ENCODE measurements at places on chromosomes 3 and 15.
A peak's percentile ranks its signal among the peaks of the same experiment; 100 is the strongest.

- no peak for ATAC-seq
Measured at GRCh38 chr3:151644020-151644620, 89.6 kb upstream of the AADACL2 start.

- ATAC-seq: no peak
Measured at GRCh38 chr15:42494998-42495360, 455 bp upstream of the SNAP23 start.

DNA sequence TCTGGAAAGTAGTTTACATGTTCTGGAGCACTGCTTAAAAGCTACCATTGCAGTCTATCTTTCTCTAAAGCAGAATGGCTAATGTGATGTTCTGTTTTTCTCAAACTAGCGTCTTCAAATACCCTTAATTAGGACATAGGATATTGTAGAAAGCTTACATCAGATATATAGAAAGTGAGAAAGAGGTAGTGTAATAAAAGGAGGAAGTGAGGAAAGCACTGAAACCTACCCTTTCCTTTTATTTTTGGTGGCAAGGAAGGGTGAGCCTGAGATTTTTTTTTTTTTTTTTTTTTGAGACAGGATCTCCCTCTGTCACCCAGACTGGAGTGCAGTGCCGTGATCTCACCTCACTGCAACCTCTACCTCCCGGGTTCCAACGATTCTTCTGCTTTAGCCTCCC lies 9.4 kb downstream of the SENP2 start:
- ATAC-seq: no peak

DNA sequence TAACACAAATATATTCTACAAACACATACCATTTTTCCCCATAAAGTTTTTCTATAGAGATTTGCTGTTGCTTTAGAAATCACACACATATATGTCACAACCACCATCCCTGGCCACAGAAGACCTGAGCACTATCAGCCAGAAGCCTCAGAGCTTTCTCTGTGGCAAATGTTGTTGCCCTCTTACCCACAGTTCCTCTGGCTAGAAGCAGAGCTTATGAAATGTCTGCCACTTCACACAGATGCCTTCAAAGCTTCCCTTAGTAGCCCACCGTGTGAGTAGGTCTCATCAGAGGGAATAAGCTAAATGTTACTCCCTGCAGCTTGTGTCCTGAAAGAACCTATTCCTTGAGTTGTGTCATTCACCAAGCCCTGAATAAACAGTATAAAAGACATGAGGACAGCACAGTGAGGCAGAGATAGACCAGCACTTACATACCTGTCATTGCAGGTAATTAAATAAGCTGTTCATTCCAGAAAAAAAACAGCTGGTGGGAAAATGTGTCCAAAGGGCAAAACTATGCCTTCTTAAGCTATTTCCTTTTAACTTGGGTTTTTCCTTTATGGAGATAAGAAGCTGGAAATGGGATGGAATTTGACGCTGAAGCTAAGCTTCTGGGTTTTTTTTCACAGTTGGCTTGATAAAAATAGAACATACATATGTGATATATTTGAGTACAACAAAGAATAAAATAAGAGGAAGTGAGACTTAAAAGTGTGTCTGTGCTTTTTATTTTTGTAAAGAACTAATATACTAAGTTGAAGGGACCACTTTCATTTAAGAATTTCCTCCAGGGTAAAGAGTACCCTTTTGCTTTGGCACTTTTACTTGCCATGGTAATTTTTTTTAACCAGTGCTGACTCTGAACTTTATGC lies 391.4 kb downstream of the KCNH8 start:
- ATAC-seq: no peak

GRCh38 chr3:100537646-100538338 lies 45.4 kb downstream of the TMEM45A start:
- peak; percentile 93 for ATAC-seq

GRCh38 chr3:141681390-141681780 lies 56.7 kb upstream of the RNF7 start:
- no peak for ATAC-seq

DNA sequence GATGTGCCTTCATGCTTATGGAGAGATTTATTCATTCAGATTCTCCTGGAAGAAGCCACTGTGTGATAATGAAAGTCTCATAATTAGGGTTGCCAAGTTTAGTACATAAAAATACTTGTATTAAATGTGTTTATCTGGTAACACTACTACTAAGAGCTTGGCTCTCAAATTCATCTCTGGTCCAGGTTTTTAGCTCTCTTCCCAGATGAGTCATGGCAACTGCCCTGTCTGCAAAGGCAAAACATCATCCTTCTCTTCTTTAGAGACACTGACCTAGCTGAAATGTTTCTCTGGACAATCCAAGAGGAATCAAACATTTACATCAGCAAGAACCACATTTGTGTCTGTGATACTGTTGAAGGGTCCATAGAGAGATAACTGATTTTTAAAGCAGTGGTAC lies 269.6 kb downstream of the ROBO2 start:
- no peak for ATAC-seq

DNA sequence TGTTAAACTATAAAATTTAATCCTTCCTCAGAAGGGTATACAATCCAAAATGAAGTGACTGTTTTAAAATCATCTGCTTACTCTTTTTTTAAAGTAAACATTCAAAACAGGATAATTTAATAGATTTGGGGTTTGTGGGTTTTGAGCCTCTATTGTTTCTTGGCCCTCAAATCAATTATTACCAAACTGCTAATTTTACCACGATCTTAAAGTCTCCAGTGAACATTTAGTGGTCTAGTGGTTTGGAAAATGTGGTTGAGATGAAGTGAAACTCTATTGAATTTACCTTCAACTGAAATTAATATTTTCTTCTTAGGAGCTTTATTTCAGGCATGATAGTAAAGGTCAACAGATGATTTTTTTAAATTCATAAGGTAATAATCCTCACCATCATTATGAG lies 11.2 kb upstream of the ATP11B start:
- ATAC-seq: no peak

- no peak for ATAC-seq
Measured at GRCh38 chr15:52340093-52340492, 44.5 kb upstream of the MYO5C start.

DNA sequence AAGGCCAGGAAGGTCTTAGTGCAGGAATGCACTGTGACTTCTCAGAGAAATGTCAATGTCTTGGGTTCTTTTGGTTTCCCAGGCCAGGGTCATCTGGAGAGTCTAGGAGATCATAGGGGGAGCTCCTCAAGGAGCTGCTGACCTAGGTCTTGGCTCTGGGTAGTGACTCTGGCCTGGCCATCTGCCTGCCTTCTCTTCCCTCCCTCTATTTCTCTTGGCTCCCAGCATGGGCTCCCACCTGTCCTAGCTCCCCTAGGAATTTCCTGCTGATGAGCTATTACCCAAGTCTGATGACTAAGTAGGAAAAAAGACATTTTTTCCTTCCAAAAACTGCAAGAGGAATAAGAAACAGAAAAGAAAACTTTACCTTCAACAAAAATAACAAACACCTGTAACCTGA lies 57.4 kb downstream of the BSN start:
- ATAC-seq: no peak

DNA sequence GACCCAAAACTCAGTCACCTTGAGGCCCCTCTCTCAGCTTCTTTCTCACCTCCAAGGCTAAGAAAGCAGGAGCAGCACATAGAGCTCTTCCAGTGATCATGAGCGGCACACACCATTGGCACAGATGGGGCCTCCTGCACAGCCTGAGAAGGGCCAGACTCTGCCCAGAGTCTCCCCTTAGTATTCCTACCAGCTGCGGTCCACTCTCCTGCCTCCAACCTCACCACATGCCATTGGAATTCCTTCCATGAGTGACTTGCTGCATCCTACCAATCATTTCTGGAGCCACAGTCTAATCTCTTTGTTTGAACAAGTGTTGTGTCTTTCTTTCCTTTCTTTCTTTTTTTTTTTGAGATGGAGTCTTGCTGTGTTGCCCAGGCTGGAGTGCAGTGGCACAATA lies 39.3 kb downstream of the CDCP1 start:
- no peak for ATAC-seq

DNA sequence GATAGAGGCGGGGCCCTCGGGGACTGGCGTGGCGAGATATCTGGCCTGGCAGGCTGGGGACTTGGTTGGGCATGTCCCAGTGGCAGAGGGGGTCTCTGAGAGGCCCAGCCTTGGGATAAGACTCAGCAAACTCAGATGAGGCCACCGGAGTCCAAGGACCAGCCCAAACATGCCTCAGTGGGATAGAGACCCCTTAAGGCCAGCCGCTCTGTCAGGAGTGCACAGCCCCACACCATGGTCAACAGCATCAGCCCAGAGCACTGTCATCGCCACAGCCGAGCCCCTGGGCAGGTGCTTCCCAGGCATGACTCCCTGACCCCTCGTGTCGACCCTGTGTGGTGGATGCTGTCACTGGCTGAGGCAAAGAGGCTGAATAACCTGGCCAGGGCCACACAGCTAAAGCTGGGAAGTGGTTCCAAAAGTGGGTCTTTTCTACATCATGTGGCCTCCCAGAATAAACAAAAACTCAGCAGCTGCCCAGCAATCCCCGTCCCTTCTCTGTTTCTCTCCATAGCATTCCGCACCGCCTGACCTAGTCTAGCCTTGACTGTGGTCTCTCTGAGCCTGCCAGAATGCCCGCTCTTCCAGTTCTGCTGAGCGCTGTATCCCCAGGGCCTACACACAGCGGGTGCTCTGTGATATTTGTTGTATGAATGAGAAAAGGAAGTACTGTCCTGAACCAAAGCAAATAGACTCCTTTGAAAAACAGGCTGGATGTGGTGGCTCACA lies 15.1 kb downstream of the CTSH start:
- ATAC-seq: no peak

GRCh38 chr3:101091489-101091888 lies 98.3 kb upstream of the ABI3BP start:
- no peak for ATAC-seq

GRCh38 chr15:60838206-60838605 lies 359.3 kb upstream of the ICE2 start:
- ATAC-seq: no peak

DNA sequence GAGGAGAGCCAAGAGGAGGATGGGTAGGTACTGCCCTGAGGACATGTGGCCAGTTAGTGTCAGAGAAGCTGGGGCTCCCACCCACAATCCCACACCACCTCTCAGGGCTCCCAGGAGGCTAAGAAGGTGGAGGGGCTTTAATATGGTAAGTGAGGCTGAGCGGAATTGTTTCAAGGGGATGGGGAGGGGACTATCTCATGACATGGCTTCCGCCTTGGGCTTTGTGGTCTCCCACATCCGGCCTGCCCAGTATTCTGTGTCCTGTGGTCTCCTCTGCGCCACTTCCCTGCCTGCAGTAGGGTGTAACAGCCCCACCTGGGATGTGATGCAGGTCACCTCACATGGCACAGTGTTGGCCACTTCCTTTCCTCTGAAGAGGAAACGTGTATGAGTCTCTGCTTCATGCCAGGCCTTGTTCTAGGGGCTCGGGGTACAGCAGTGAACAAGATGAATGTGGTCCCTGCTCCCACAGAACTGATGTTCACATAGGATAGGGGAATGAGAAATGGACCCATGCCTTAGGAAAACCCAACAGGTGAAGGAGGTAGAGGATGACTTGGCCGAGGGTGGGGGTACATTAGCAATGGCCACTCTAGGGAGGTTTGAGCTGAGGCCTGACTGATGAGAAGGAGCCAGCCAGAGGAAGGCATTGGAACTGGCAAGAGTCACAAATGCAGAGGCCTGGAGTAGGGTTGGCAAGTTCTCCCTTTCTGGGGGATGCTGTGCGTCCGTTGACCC lies 3.2 kb downstream of the NEIL1 start:
- peak; percentile 90 for ATAC-seq

DNA sequence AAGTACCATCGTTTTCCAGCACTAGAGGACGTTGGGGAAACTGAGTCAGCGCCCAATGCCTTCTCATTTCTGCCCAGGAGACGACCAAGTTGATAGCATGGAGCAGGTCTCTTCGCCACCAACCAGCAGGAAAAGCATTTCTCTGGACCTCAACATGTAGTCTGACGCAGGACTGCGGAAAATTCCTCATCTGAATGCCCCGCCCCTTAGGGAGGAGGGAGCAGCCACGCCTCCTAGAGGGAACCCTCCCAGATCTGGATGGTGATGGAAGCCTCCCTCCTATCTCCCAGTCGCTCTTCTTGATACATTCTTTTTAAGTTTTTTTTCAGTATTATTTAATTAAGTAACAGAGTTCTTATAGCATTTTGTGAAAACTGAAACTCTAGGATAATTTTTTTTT lies 17.4 kb upstream of the MINDY4B start:
- no peak for ATAC-seq

- ATAC-seq: no peak
Measured at GRCh38 chr3:25151281-25151902, 276.7 kb upstream of the RARB start.

GRCh38 chr3:78506061-78506460 lies 1261.7 kb downstream of the ROBO1 start:
- no peak for ATAC-seq

- ATAC-seq: no peak
Measured at GRCh38 chr15:100141311-100142001, 200.3 kb downstream of the ADAMTS17 start.

- ATAC-seq: no peak
Measured at GRCh38 chr3:64381367-64381766, 156.1 kb upstream of the PRICKLE2 start.

- no peak for ATAC-seq
Measured at GRCh38 chr3:184259878-184260723, 1.3 kb downstream of the CAMK2N2 start.

DNA sequence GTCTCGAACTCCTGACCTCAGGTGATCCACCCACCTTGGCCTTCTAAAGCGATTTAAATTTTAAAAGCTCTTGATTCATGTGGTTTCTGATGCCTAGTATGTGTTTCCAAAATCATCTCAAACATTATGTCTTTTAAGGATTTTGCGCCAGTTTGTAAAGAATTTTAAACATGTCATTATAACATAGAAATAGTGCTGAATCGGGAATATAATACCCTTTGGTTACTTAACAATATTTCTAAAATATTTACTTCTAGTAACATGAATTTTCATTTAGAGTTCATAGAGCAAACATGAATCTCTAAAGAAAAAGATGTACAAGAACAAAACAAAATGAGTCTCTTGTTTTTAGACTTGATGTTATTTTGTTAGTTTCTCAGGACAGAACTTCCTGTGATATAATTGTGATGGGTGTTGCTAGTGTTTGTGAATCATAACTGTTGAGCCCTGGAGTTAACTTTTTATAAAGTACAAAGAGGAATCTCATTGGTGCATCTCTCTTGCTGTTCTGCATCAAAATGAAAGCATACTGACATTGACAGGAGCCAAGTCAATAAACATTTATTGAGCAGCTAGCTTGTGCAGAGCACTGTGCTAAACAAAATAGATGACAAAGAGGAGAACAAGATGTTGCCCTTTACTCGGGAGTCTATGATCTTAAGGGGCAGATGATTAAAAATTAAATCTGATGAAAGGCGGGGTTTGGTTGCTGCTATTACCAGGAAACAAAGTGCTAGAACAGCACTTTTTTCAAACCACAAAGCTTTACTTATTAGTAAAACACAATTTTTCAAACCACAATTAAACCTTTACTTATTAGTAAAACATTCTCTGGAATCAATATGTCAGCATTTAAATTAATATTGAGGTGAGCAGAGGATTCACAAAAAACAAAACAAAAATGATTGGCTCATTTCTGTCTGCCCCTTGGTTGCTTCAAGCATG lies 73.4 kb downstream of the MME start:
- ATAC-seq: no peak

DNA sequence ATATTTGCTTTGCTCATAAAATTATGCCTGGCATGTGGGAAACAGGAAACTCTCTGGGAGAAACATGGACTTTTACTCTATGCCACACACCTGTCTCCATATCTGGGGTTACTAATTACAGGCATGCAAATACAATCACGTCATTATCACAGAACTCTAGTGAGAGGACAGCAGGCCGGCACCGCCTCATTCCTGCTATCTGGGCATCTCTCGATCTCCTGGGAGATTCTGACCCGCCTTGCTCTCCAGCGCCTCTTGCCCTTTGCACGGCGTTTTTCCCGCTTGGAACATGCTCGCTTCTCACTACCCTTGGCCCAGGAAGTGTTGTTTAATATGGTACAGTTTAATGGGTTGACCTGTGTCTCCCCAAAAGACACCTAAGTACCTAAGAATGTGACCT lies 45.4 kb upstream of the PARL start:
- ATAC-seq: no peak

Data from activated T-helper 17 cell treated with anti-CD3 and anti-CD28 coated beads, Interleukin-2, amount 50 U/mL, for 72 hours (primary cell).